ENCODE measurements at places on chromosomes 4 and X.

DNA sequence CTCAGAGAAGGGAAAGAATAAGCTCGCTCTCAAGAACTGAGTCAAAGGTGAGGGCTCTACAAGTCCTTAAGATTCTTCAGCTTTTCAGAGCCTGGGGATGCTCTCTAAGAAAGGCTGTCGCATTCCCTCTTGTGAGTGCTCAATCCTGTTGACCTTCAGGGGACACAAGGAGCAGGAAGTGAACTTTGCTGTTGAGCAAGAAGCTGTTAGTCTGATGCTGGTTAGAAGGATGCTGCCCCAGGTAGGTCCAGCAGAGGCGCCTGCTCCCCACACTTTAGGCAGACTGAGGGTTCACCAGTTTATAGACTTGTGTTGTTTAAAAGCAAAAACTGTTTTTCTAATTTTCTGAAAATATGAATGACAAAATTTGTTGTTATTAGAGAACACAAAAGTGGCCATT, 125.4 kb upstream of the SPOCK3 start:
- no peak for DNase-seq

- DNase-seq = no peak
Measured at GRCh38 chr4:82124365-82124764, 249.4 kb downstream of the HNRNPD start.

- DNase-seq = no peak
Measured at GRCh38 chr4:176156656-176157055, 38.7 kb downstream of the SPATA4 start.

DNA sequence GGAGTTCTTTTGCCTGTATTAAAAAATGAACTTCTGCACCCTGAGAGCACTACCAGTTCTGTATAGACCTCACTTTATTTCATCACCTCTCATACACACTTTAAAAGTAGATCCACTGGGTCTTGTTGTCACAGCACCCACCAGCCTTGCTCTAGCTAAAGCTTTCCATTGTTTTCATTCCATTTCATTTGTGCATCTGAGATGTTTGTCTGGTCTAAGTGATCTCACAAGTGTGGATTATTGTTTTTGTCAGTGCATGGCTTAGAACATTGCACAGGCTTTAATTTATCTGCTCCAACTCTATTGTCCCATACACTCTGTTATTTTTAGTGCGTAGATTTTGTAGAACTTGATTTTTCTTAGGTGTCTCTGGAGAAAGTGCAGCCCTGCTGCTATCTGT, 1157.5 kb upstream of the PABPC4L start:
- DNase-seq = no peak

DNA sequence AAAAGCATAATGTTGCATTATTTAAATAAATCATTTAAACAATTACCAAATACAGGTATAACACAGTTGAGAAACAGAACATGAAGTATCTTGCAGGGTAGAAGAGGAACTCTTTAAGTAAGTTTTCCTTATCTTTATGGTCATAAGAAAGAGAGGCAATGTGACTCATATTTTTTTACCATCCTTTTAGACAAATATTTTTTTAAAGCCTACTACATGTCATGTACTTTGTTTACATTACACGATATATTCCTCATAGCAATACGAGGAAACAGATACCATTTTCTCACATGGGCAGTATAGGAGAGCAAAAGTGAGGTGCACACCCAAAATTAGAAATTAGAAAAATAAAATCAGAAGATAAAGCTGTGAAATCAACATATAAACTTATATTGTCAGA, 49.3 kb upstream of the EPHA5 start:
- no peak for DNase-seq

- no peak for DNase-seq
Measured at GRCh38 chrX:151151665-151152267, 24.6 kb upstream of the GPR50 start.

GRCh38 chr4:76459291-76459723, 24.3 kb downstream of the SHROOM3 start:
- DNase-seq = no peak

DNA sequence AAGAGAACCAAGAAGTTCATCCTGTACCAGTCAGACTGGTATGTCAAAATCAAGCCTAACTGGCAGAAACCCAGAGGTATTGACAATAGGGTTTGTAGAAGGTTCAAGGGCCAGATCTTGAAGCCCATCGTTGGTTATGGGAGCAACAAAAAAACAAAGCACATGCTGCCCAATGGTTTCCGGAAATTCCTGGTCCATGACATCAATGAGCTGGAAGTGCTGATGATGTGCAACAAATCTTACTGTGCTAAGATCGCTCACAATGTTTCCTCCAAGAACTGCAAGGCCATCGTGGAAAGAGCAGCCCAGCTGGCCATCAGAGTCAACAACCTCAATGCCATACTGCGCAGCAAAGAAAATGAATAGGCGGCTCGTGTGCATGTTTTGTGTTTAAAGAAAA, 172.7 kb upstream of the MED14 start:
- DNase-seq = no peak

DNA sequence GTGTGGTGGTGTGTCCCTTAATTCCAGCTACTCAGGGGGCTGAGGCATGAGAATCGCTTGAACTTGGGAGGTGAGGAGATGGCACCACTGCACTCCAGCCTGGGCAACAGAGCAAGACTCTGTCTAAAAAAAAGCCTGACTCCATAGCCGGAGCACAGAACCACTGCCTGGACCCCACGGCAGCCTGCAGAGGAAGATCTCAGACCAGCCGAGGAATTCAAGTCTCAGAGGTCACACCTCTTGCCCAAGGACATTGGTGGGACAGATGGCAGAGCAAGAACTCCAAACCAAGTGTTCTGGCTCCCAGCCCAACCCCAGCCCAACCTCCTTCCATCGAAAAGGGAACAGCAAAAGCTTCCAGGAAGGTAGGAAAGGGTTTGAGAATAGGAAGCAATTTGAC, 70.8 kb downstream of the SMIM20 start:
- DNase-seq = no peak

GRCh38 chr4:107261241-107261874, 225.2 kb upstream of the DKK2 start:
- no peak for DNase-seq

GRCh38 chr4:6018331-6018730, at the start of gene C4orf50:
Gene C4orf50 (minus strand): TSS chr4:6018431.
- no peak for DNase-seq

DNA sequence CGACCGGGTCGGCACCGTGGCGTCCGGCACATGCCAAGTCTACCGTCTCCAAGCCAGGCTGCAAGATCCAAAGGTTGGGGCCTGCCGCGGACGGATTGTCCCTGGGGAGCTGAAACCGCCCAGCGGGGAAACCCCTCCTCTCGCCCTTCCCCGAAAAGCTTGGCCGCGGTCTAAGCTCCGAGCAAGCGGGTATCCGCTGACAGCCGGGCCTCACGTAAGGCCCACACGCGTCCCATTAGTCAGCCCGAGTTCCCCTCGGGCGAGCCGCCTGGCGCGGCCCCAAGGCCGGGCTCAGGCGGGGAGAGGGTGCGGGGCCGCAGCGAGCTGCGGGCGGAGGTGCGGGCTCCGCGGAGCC, 6.8 kb upstream of the BCOR start:
- no peak for DNase-seq

GRCh38 chr4:3805026-3805425, 38.8 kb downstream of the ADRA2C start:
- no peak for DNase-seq

- no peak for DNase-seq
Measured at GRCh38 chr4:87805971-87806370, 6.6 kb downstream of the IBSP start.

DNA sequence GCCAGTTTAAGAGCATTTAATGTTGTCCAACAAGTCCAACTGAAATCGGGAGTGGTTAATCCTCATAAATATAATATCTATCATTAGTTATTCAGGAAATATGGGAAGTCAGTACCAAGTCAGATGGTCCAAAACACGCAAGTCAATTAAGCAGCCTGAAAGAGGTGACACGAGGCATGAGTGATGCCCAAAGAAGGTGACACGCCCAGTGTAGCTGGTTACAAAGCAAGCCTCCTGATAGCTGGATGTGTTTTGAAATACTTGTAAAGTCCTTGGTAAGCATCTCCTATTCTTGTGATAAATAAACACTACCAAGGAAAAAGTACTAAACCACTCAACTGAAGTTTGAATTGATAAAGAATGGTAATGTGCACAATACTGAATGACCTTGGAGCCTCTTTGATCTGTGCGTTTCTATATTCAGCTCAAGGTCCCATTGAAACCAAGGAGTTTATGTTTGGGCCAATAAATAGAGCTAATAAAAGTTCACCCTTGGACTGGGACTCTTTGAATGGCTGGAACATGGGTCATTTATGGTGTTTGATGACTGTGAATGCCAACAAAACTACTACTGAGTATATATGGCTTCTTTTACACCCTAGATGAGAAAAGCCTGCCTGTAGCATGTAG, 93.2 kb upstream of the KLF3 start:
- no peak for DNase-seq

DNA sequence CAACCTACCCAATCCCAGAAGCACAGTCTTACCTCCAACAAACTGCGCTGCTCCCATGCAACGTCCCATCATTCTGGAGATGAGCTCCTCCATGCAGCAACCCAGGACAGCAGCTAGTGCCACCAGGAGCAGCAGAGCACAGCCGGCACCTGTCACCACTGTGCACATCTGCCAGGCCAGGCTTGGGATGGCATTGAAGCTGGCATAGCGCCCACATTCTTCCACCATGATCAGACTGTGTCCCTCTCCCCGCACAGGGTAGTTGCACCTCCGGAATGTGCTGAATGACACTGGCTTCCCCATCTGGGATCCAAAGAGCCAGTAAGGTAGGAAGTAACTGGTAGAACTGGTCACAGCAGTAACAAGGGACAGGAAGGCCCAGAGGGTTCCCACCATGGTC, 8.8 kb downstream of the LHFPL1 start:
- DNase-seq = no peak

- no peak for DNase-seq
Measured at GRCh38 chr4:70120323-70120722, 33.7 kb upstream of the PRR27 start.

- no peak for DNase-seq
Measured at GRCh38 chr4:74203467-74203866, 45.5 kb downstream of the MTHFD2L start.

GRCh38 chr4:121449416-121449815, 68.6 kb upstream of the QRFPR start:
- no peak for DNase-seq

GRCh38 chr4:1511441-1512041, 105.3 kb upstream of the NKX1-1 start:
- DNase-seq = peak; percentile 23

DNA sequence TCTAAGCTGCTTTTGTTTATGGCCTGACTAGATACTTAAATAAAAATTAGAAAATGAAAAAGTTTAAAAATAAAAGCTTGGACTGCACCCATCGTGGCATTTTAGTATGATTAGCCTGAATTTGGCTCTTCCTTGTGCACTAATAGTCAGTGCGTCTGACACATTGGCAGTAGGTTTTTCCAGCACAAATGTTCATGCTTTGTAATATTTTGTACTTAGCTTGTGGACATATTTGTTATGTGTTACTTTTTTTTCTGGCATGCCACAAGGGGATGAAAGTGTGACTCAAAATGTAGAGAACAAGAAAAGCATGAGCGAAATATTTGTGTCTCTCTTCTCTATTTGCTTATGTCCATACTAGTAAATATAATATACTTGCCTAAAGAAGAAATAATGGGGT, 359.3 kb downstream of the ADGRL3 start:
- DNase-seq = no peak

DNA sequence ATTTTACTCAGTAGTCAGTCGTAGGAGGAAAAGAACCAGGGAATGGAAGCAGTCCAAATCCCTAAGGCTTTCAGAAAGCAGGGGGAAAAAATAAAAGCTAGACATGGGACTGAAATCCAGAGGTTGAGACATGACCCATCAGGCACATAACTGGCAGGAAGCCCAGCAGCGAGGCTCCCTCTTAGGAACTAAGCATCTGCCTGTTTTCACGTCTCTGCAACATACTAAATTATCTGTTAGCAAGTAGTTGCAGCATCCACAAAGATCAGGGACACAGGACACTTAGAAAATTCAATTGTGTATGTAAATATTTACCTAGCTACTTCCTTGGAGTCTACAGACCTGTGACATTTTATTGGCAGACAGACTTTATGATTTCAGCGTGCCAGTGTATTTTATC, 118.0 kb upstream of the EDNRA start:
- DNase-seq = no peak

- DNase-seq = no peak
Measured at GRCh38 chrX:41558531-41558930, 111.4 kb downstream of the NYX start.

- DNase-seq = no peak
Measured at GRCh38 chrX:40142417-40142816, 44.7 kb upstream of the BCOR start.

DNA sequence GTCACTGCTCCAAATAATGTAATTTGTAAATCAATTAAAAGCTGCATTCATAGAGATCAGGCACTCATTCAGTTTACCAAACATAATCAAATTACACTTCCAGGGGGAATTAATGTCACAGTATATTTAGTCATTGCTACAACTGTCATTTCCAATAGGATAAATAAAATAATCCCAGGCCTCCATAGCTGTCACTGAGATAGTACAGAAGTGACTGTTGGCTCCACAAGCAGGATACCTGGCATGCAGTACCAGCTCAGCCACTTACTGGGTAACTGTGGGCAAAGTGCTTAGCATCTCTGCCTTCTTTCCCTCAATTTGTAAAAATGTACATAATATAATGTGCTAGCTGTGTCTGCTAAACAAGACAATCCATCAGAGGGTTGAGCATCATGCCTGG, 128.1 kb downstream of the CAMK2D start:
- DNase-seq = no peak

- no peak for DNase-seq
Measured at GRCh38 chr4:105092768-105093167, 53.9 kb upstream of the TET2 start.

GRCh38 chr4:7311205-7311604, 118.9 kb downstream of the SORCS2 start:
- DNase-seq = no peak

- DNase-seq = no peak
Measured at GRCh38 chr4:99645638-99646037, 12.0 kb downstream of the C4orf54 start.

DNA sequence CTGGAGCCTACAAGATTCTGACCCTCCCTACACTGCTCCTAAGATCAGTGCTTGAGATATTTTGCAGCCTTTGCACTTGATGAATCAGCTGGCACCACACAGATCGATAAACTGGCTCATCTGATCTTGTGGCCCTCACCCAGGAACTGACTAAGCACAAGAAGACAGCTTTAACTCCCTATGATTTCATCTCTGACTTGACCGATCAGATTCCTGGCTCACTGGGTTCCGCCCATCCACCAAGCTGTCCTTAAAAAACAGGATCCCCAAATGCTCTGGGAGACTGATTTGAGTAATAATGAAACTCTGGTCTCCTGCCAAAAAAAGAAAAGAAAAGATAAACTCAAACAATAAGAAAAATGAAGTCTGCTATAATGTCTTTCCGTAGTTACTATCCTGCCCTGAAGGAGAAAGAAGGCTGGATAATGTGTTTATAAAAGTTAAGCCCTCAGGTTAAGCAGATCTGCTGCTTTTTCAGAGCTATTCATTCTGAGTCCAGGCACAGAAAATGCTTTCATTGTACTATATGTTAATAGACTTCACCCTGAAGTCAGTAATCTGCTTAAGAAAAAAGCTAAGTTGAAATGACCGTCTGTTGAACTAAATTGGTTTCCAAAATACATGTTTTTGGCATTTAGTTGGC, 795.2 kb downstream of the TRIML1 start:
- DNase-seq = no peak

- no peak for DNase-seq
Measured at GRCh38 chrX:8868906-8869305, 67.7 kb upstream of the FAM9A start.

Measured in stimulated activated CD4-positive, alpha-beta T cell treated with anti-CD3 and anti-CD28 coated beads, Interleukin-1b, Interleukin-23, amount 100 ng/mL, for 1 hour (primary cell).